ENCODE measurements at places on chromosomes 16 and 17.

DNA sequence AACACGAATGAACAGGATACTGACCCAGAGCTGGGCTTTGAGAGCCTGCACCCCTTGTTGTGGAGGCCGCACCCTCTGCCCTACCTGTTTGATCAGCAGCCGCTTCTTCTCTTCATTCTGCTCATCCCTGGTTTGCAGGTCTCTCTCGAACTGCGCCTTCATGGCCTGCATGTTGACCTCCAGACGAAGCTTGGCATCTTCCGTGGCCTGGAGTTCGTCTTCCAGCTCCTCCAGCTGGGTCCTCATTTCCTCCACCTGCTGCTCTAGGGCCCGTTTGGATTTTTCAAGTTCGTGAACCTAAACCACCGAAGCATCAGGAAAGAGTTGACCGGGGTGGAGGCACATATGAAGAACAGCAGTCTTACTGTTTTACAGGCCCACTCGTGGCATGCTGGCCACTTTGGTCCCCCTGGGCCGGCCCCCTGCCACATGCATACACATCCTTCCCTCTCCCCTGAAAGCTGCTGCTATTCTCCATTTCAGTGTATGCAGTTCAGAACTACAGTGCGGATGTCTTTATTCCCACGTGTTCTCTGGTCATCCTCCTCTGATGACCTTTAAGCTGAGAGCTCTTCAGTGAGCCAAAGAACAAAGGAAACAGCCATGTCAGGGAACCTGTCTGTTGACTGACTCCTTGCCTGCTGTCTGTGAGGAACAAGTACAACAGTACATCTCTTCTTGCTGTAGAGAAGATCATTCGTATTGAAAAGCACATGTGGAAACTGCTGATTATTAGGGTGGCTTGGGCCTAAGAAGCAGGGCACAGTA is 54.8 kb downstream of the NDEL1 start:
- DNase-seq = no peak

DNA sequence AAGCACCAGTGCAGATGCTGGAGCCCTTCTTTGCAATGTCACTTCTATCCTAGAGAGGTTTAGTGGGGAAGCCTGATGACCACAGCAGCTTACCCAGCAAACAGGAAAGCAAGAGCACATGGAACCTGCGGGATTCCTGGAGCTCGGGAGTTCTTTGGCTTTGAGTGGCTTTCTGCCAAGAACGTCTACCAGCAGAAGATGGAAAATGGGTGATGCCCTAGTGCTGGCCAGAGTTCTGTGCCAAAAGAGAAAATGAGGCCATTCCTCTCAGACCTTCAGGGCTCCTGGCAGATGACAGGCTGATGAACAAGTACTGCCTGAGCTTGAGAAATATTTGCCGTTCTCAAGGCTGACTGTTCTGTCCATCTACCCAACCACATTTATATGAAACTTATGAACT is 332.1 kb upstream of the CCL2 start:
- DNase-seq = no peak

DNA sequence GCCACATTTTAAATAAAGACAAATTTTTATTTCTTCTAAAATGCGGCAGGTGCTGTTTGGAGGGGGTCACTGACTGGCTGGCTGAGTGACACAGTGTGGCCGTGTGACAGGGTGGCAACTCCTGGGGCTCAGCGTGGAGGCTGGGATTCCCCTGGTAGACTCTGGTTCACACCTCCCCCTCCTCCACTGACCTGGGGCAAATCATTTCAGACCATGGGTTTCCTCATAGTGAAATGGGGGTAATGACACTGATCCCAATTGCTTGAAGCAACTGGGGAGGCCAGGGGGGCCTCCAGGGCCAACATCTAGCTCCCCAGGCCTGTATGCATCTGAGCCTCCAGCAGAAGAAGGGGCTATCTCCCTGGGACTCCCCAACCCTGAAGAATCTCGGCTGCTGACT is 6.6 kb downstream of the HSD11B2 start:
- DNase-seq = no peak

GRCh38 chr16:29729116-29729521 is 16.7 kb downstream of the C16orf54 start:
- no peak for DNase-seq

GRCh38 chr16:5175266-5175665 is 77.7 kb upstream of the EEF2KMT start:
- DNase-seq = no peak

DNA sequence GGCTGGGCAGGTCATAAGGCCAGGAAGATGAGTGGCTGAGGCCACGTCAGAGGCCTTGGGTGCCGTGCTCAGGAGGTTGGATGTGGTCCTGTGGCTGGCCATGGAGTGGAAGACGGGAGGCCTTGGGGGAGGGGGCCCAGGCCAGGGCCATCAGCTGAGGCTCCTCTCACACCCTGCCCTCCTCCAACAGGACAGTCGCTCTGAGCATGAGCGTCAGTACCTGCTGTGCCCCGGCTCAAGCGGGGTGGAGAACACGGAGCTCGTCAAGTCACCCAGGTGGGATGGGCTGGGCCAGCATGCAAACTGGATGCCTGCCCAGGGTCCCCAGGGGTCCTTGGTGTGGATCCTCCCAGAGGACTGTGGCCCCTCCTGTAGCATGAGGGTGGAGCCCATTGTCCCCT is 19.2 kb downstream of the POLR3E start:
- DNase-seq = no peak

DNA sequence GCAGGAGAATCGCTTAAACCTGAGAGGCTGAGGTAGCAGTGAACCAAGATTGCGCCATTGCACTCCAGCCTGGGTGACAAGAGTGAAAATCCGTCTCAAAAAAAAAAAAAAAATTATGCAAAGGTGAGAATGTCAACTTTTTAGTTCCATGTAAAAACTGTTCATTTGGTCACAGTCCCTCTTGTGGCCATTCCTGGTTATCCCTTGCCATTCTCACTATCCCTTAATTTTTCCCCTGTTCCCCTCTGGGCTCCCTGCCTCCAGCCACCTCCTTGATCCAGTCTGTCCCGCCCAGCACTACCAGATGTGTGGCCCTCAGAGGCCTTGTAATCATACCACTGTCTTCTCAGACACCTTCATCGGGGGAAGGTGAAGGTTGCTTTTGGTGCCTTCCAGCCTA is 23.4 kb downstream of the DCAF7 start:
- DNase-seq = no peak

- no peak for DNase-seq
Observed at GRCh38 chr17:80716986-80717719, 172.5 kb downstream of the RPTOR start.

- DNase-seq = no peak
Observed at GRCh38 chr17:76074390-76075363, at the start of gene GALR2. TSS of gene GALR2 (plus strand) at chr17:76074781. CDS start at chr17:76074884, 103 bp downstream.
